ENCODE measurements at places on chromosomes 16 and 17.

- DNase-seq, result no peak
These were observed 10.0 kb upstream of the MPRIP start for GRCh38 chr17:17032131-17032692.

DNA sequence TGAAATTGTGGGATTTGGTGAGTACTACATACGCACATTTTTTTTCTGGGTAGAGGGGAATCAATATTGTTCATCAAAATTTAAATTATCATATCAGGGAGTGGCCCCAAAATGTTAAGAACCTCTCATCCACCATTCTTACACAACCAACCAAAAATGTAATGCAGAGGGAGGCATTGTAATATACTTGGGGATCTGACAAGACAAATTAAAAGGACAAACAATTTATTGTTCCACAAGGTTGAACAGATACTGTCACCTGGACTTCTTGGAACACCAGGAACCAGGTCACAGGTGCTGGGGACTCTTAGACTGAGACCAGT lies 14.7 kb upstream of the HOXB9 start:
- DNase-seq, result no peak

DNA sequence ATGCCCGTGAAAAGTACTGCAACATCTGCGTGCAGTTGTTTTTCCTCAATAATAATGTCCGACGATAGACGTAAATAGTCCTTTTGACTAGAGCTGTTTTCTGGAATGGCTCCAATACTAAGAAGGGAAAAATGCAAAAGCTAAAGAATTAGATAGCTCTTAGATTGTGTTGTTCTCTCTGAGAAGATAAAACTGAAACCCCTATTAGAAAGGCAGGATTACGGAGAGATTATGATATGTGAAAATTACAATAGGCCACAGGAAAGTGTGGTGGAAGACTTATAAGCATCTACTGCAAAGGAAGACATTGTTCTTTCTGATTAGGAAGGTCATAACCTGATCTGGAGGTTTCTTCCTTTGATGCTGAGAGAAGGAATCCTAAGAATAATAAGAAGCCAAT lies 33.5 kb upstream of the KCNJ16 start:
- no peak for DNase-seq

DNA sequence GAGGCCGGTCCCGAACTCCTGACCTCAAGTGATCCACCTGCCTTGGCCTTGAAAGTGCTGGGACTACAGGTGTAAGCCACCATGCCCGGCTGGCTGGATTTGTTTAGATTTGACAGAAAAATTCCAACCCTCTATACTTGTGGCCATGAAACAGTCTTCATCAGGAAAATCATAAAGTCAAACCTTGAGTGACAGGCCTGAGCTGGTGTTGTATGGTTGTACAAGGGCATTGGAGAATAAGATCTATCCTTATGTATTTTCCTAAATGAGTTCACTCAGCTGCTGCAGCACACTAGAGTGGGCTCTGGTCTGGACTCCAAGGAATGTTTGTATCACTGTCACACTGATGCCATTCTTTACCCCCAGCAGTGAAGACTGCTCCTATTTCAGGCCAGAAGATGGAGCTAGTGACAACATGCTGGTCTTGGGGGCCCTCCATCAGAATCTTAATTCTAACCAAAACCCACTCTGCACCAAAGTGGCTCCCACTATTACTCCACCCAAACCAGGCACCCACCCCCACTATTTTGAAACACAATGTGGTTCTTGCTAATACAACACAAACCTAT lies 27.4 kb downstream of the SNX11 start:
- DNase-seq, result no peak

DNA sequence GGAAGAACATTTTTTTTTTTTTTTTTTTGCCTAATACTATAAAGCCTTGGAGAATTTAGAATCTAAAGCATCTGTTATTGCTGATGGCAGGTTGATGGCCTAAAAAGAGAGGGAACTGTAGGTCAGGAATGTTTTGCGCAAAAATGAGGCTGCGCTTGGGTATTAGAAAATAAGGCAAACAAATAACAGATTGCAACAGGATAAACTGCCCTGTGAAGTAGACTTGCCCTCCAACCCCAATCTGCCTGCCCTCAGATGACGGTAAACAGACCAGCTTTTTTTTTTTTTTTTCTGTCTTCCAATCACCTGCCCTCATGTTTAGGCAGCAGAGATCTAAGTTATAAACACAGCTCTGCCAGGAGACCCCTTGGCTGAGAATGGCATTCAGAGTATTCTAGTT lies 3.8 kb upstream of the DHX8 start:
- DNase-seq, result no peak

- peak; percentile 23 for DNase-seq
These were observed 1.4 kb upstream of the MATCAP1 start for GRCh38 chr16:67184995-67185650.

- no peak for DNase-seq
These were observed 17.4 kb downstream of the SALL1 start for GRCh38 chr16:51133688-51134087.

DNA sequence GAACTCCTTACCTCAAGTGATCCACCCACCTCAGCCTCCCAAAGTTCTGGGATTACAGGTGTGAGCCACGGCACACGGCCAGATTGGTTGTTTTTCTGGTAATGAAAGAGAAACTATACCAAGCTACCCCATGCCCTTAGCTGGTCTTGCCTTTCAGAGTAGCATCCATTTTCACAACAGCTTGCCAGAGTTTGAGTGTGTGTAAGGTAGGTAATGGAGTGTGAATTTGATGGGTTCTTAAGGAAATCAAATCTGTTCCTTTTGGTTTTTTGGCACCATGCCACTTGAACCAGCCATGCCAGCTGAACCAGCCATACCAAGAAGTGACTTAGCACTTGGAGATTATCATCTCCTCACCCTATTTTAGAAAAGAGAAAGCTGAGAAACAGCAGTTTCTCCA lies 5.1 kb downstream of the CALCOCO2 start:
- no peak for DNase-seq

- no peak for DNase-seq
These were observed 6.5 kb upstream of the COL1A1 start for GRCh38 chr17:50207792-50208567.

DNA sequence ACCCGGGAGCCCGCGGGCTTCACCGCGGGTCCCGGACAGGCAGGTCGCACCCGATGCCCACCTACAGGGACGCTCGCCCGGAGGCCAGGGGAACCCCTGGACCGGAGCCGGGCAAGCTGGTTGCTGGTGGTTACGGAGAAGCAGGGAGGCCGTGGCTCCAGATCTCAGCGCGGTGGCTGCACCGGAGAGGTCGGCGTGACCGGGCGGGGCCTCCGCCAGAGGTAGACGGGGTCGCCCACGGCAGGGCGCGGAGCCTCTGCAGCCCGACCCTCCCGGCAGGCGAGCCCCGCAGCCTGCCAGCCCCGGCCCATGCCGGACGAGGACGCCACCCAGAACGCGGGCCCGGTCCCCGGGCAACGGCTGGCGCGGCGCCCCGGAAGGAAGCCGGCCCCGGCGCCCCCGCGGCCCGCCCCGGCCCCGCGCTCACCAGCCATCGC lies 341 bp downstream of the PCYT2 start:
- DNase-seq, result no peak

- DNase-seq, result no peak
These were observed 238.7 kb upstream of the TNRC6C start for GRCh38 chr17:77719806-77720205.

DNA sequence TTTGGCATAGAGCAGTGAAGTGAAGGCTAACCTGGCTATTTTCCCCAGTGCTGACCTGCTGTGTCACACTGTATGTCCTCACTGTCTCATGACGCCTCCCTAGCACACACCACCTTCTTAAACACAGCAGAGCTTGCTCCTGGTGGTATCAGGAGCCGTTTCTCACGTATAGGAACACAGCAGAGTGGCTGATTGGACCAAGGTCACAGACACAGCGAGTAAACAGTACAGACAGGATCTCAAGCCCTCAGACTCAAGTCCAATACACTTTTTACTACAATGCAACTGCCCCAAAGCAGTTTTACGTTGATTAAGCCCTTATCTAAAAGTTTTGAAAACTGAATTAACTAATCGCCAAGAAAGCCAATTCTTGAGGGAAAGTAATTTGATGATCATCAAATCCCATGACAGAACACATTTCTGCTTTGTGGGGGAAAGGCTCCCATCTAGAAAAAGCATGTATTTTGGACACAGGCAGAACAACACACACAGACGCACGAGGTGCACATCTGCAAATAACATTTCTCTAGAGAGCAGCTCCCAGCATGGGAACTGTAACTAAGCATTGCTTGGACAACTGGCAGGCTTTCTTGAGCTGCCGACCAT lies 15.2 kb downstream of the ARHGAP17 start:
- no peak for DNase-seq

- no peak for DNase-seq
These were observed 45.4 kb upstream of the MEIOC start for GRCh38 chr17:44610871-44611270.
